ENCODE measurements at places on chromosomes 12 and 14.

DNA sequence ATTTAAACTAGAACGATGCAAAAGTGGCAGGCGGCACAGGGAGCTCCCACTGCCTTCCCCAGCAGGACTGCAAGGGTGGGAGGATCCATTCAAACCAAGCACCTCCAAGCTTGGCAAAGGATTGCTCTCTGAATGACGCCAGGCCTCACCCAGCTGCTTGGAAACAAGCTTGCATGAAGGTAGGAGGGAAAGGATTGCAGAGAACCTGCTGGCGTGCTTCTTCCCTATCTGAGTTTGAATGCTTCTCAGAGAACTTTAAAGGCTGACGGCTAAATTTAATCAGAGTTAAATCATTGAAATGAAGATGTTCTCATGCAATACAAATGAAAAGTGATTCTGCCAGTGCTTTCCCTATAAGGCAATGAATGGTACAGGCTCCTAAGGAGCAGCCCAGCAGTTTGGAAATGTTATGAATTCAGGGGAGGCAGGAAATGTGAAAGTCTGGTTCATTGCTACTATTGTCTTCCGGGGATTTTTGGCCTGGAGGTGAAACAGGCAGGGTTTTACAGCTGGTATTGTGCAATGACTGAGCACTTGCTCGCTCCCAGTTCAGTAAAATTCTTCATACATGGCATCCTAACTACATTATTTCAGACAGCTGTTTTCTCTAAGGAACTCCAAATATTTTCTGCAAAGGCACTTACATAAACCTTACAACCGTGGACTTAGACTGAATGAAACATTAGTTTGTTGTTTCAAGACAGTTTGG is 31.9 kb upstream of the DUSP6 start:
- no peak for DNase-seq

DNA sequence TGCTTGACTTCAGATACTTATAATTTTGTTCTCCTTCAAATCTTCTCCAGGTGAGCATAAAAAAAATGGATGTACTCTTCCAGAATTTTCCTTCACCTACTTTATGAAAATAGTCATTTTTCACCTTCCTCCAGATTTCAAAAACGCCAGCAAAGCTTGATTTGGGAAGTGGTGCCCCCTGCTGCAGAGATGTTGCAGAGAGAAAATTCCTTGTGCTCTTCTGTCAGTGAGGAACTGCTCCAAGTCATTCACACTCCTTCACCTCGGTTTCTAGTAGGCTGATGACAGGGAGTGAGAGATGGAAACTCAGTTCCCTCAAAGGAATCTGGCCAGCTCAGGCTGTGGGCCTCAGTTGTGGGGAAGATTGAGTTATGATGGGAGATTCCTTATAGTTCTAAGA is 24.2 kb upstream of the RNASE3 start:
- DNase-seq = no peak

- no peak for DNase-seq
Observed at GRCh38 chr12:89383235-89384049, 31.1 kb upstream of the DUSP6 start.

- DNase-seq = no peak
Observed at GRCh38 chr14:105145381-105146180, 23.0 kb downstream of the JAG2 start.

DNA sequence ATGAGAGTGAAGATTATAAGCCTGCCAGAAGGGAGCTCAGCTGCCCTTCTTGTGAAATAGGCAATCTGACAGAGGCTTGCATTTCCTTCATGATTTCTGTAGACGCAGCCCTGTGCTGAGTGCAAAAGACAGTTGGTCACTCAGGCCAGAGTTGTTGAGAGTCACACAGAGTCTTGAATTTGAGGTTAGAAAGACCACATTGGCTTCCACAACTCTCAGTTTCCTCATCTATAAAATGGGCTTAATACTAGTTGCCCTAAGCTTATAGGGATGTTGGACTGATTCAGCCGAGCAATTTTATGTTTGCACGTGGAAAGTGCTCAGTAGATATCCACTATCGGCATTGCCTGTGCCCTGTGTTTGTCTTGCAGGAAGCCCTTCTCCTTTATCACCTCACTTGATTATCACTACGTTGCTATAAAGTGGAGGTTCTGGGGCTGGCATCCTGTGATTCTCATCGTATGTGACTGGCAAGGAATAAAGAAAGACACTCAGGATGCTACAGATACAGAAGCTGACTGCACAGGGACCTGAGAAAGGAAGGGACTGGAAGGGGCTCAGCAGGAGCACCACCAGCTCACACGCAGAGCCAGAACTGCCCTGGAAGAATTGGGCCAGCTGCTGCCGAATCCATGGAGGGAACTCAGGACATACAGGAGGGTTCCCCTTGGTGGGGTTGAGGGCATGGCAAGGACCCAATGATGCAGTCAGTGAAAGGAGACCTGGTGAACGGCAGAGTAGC is 19.8 kb upstream of the SERPINA4 start:
- DNase-seq = no peak

- no peak for DNase-seq
Observed at GRCh38 chr12:77572371-77572770, 258.3 kb upstream of the NAV3 start.

GRCh38 chr14:44736326-44736725 is 225.4 kb downstream of the KLHL28 start:
- no peak for DNase-seq

DNA sequence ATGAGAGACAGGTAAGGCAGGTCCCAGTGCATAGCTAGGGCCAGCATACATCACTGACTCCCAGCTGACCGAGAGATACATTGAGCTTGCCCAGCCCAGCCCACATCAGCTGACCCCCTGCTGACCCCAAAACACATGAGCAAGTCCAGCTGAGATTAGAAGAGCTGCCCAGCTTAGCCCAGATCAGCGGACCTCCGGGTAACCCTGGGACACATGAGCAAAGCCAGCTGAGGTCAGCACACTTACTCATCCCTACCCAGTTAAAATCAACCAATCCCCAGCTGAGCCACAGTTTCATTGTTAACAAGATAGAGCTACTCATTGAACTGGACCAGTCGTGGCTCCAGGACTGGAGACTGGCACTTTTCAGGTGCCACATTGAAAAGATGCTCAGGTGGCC is 21.8 kb upstream of the FBXO34 start:
- DNase-seq = no peak

- DNase-seq = no peak
Observed at GRCh38 chr14:34075042-34075744, 124.3 kb upstream of the EGLN3 start.

Measured in activated CD8-positive, alpha-beta memory T cell treated with anti-CD3 and anti-CD28 coated beads for 1 hour (primary cell).